NK-92 treated with Interleukin-12 subunit alpha and Interleukin-12 subunit beta, amount 100 ng/mL, for 24 hours (cell line): ENCODE measurements at places on chromosomes 12 and 14.

DNA sequence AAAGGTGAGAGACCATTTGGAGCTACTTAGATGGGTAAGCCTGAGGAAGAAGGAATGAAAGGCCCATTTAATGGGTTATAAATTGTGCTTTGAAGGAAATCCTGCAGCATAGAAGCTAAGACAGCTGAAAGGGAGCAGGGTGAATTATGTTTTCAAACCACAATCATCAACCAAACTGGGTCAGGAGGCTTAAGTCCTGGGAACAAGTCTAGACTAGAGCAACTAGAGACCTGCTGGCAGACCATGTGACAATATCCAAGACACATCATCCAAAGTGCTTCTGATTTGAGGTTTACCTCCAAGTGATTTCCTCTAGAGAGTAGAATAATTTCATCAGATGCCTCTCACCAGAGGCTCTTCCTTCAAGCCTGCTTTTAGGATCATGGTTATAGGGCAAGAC is 53.7 kb downstream of the MAP3K9 start:
- DNase-seq = no peak

DNA sequence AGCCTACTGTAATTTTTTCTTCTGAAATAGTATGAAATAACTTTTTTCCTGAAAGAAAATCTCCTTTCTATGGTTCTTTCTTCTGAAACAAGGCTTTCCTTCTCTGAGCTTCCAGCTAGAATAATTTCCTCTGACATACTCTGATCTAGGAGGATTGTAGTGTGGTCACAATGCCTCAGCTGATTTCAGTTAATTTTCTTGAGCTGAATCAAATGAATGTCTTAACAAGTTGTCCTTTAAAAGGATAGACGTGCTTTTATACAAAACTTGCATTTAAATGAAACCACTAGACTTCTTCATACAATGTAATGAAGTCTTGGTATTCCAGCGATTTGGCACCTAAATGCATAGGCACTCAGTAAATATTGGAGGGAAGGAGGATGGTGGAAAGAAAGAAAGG is 94.4 kb downstream of the BICD1 start:
- no peak for DNase-seq

GRCh38 chr14:50396631-50397389 is at the start of gene CDKL1:
Gene CDKL1 (minus strand): TSS chr14:50396881. CDS start chr14:50395868, 1,013 bp downstream.
- DNase-seq = no peak

- DNase-seq = no peak
Observed at GRCh38 chr12:109944561-109945359, 44.7 kb downstream of the TCHP start.

- no peak for DNase-seq
Observed at GRCh38 chr12:12718853-12719252, 1.7 kb downstream of the CDKN1B start.

- DNase-seq = no peak
Observed at GRCh38 chr14:96631030-96631429, 128.8 kb downstream of the PAPOLA start.

DNA sequence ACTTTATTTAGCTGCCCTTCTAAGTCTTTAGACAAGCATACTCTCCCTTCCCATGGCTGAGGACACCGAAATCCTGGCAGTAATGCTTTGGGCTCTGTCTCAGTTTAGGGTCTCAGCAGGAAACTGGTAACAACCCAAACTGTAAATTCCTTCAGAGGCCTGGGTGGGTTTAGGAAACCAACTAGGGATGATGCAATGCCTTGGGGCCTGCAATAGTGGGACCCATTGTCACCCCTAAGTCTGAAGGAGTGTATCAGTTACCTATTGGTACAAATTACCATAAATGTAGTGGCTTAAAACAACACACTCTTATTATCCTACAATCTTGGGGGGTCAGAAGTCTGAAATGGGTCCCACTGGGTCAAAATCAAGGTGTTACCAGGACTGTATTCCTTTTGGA is 36.0 kb downstream of the DHRS2 start:
- no peak for DNase-seq

- DNase-seq = no peak
Observed at GRCh38 chr14:71246539-71246938, 339.3 kb downstream of the PCNX1 start.

DNA sequence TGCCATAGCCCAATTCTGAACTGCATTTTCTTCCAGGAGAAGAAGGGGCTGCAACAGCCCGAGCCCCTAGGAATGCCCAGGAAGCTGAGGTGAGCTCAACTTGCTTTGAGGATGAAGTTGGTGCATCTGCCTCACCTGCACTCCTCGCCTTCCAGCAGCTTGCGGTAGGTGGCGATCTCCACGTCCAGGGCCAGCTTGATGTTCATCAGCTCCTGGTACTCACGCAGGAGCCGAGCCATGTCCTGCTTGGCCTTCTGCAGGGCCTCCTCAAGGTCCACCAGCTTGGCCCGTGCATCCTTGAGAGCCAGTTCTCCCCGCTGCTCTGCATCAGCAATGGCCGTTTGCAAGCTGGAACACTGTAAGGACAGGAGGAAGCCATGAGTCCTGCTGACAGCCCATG is 6.0 kb downstream of the KRT75 start:
- no peak for DNase-seq

DNA sequence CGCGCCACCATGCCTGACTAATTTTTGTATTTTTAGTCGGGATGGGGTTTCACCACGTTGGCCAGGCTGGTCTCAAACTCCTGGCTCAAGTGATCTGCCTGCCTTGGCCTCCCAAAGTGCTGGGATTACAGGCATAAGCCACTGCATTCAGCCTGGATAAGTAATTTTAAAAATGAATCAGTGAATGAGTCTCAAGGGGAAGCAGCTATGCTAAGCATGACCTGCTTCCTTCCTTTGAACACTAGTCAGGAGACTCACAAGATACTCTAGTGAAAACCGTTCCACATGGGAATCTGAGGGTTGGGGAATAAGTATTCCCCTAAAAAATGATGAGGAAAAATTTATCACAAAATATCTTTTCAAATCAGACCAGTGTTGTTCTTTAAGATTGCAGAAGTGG is 10.7 kb upstream of the FAM234B start:
- DNase-seq = no peak

GRCh38 chr14:20415782-20416206 is 2.5 kb upstream of the TEP1 start:
- no peak for DNase-seq

DNA sequence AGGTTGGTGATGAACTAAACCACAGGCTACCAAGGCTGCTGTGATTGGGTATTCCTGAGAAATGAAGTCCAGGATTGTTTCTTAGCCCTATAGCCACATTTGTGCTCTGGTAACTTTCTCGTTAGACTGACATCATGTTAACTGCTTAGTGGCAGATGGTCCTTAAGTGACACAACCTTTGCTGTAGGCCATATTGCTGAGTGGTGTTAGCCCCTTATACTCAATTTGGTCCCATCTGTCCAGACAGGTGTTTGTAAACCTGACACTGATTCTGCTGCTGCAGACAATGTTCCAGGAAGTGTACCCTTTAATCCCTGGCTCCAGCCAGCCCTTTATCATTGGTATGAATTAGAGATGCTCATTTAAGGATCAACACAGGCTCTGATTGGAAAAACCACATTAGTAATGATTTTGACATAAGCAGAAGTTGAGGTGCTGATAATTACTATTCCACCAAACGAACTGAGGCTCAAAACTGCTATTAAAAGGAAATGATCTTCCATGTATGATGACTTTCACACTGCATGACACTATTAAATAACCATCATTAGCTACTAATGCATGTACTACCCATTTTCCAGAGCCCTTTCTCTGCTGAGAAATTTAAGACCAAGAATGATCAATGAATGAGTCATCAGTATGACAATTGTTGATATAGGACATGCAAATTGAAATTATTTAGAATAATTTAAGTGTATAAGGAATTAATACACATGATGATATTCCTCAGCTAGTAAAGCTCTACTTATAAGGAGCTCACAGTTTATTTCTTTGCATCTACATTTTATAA is 3.6 kb upstream of the SSTR1 start:
- DNase-seq = no peak

GRCh38 chr14:94934276-94934810 is 164.4 kb upstream of the GSC start:
- DNase-seq = no peak

DNA sequence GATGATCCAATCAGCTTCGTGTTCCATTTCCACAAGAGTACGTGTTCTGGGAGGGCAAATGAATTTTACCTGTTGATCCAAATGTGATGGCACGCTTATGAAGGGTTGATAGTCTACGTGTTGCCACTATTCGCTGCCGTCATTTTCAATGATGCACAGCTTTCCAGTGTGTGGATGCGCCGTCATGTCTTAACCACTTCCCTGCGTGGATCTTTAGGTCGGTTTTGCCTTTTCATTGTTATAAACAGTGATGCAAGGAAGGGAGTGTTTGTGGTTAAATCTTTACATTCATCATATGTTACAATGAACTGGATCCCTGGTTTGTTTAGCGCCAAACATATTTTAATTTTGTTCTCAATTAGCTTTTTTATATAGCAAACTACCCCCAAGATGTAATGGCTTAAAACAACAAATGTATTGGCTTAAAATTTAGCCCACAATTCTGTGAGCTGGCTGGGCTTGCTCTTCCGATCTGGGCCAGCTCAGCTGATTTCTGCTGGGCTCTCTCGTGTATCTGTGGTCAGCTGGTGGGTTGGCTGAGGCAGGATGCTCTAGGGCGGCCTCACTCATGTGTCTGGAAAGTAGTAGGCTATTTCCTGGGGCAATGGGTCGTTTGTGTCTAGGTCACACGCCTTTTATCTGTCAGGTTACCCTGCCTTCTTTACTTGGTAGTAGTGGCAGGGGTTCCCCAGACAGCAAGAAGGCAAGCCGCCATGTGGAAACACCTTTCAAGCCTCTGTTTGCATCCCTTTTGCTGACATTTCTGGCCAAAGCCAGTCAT is 176.7 kb downstream of the CRADD start:
- DNase-seq = no peak

GRCh38 chr12:120719496-120720233 is 6.0 kb upstream of the ACADS start:
- DNase-seq = no peak

DNA sequence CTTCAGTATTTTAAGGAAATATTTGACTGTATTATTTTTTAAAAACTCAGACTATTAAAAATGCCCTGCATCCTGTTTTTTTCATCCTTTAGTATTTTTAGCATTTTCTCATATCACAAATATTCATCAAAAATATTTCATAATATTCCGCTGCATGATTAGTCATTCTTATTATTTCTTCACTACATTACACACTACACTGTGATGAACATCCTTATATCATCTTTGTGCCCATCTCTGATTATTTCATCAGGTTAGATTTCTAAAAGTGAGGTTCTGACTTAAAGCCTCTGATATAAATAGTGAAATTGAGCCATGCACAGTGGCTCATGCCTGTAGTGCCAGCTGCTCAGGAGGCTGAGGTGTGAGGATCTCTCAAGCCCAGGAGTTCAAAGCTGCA is 8.1 kb downstream of the COCH start:
- no peak for DNase-seq

DNA sequence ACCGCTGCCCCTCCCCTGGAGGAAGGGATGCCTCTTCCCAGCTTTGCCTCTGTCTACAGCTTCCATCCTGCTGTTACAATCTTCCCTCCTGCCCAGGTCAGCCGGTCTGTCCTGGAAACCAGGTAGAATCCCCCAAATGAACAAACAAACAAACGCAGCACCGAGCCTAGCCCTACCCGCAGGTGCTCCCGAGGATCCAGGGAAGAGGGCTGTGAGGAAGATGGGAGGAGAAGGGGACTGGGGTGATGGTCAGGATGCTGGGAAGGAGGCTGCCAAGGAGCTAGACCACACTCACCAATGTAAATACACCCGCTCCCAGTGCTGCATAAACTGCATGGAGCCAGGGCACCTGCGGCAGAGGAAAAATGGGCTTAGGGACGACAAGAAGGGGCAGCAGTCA is 16.6 kb downstream of the FAIM2 start:
- DNase-seq = no peak

DNA sequence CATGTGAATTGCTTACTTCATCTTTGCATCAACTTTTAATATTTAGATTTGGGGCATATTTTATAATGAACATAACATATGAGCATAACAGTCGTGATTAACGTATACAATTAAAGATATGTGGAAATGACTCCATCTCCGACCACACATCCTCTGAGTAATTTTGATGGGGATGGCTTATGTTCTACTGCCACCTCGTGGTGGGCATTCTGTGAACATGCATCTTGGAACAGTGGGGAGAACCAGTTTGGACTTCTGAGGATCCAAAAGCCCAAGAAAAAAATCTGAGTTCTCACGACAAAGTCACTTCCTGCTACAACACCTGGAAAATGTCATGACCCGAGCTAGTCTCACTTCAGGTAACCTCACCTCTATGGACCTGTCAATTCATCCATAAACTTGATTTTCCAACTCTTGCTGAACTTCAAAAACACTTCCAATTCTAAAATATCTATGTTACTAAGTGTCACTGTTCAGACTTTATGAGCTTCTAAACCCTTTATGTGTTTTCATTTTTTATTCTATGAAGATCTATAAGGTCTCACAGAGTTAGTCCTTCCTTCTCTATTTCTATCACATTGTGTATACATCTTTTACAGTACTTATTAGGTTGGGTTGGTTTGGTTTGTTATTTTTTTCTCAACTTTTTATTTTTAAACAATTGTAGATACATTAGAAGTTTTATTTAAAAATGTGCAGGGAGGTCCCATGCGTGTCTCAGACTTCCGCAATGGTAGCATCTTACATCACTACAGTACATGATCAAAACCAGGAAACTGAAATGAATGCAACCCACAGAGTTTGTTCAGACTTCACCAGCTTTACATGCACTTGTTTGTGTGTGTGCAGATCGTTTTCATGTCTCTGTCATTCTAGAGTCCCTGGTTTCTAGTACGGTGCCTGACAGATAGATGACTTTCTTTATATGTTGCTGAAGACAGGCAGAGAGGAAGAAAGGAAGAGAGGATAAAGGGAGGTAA is 38.2 kb upstream of the STAB2 start:
- DNase-seq = no peak

GRCh38 chr14:32693114-32693513 is 245.6 kb upstream of the NPAS3 start:
- DNase-seq = no peak

DNA sequence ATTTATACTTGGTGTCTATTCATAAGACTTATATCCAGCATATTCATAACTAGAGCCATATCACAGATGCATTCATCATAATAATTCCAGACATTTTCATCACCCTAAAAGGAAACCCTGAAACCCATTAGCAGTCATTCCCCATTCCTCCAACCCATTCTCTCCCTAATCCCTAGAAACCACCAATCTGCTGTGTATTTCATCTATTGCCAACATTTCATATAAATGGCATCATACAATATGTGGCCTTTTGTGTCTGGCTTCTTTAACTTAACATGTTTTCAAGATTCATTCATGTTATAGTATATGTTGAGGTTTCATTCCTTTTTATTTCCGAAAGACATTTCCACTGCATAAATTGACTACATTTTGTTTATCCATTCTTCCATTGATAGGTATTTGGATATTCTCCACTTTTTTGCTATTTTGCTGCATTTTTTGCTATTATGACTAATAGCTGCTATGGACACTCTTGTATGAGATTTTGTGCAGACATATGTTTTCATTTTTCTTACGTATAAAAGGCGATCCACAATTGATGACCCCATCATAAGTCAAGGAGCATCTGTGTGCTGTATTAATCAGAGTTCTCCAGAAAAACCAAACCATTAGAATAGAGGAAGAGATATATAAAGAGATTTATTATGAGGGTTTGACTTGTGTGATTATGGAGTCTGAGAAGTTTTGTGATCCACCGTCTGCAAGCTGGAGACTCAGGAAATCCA is 5.1 kb upstream of the OAS2 start:
- DNase-seq = no peak
